Dermis microvascular lymphatic vessel endothelial cell (primary cell): ENCODE measurements at places on chromosomes 3 and 15.

- DNase-seq: peak; percentile 37
Observed at GRCh38 chr3:9957214-9957613, 5.0 kb upstream of the PRRT3 start.

DNA sequence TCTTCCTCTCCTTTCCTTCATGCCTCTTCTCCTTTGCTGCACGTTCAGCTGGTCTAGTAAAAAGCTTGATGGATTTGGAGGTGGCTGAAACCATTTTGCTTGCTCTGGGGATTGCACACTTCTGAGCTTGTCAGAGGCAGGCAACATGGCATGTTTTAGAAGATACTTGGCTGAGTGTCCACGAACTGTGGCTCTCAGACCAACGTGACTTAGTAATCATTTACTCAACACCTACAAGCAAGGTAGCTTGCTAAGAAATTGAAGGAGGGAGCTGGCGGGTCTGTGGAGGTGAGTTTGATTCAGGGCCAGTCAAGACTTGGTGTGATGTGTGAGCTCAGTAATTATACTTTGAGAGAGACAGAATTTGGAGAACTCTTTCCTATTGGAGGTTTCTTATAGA is 196.0 kb downstream of the LPP start:
- DNase-seq: no peak

GRCh38 chr3:27571345-27571744 is 87.2 kb upstream of the SLC4A7 start:
- no peak for DNase-seq

DNA sequence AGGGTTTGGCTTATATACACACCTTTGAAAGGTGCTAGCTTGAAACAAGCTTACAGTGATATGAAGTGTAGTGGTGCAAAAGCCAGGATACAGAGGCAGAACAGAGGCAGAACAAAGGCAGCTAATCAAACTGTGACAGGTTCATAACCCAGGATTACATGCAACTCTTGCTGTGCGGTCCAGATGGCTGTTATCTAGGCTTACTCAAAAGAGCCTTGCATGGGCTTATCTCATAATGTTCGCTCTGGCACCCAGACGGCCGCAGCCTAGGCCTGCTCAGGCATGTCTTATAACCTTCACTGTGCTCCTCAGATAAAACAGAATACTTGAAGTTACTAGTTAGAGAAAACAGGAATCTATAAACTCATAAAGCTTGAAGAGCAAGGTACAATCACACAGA is 22.8 kb upstream of the NOX5 start:
- DNase-seq: no peak

- DNase-seq: no peak
Observed at GRCh38 chr3:73677336-73678024, 52.7 kb upstream of the PDZRN3 start.

DNA sequence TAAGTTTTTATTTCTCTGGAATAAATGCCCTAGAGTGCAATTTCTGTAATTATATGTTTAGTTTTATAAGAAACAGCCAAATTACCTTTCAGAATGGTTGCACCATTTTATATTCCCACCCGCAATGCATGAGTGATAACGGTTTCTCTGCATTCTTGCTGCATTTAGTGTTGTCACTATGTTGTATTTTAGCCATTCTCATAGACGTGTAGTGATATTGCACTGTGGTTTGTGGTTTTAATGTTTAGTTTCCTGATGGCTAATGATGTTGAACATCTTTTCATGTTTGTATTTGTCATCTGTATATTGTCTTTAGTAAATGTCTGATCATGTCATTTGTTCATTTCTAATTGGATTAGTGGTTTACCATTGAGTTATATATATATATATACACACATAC is 73.0 kb upstream of the GOLIM4 start:
- no peak for DNase-seq

DNA sequence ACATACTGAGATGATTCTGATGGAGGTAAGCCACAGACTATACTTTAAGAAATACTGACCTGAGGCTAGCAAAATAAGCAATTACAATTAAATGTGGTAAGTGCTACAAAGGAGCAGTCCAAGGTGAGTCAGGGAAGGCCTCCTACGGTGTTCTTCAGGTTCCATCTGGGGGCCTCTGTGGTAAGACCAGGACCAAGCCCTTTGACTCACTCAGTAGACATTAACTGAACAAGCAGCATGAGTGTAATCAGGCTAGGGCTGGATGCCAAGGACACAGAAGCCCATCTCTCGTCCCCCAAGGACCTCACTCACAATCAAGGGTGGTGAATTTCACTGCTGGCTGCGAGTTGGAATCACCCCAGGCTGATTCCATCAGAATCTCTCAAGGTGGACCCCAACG is 37.3 kb downstream of the DZIP1L start:
- DNase-seq: no peak

DNA sequence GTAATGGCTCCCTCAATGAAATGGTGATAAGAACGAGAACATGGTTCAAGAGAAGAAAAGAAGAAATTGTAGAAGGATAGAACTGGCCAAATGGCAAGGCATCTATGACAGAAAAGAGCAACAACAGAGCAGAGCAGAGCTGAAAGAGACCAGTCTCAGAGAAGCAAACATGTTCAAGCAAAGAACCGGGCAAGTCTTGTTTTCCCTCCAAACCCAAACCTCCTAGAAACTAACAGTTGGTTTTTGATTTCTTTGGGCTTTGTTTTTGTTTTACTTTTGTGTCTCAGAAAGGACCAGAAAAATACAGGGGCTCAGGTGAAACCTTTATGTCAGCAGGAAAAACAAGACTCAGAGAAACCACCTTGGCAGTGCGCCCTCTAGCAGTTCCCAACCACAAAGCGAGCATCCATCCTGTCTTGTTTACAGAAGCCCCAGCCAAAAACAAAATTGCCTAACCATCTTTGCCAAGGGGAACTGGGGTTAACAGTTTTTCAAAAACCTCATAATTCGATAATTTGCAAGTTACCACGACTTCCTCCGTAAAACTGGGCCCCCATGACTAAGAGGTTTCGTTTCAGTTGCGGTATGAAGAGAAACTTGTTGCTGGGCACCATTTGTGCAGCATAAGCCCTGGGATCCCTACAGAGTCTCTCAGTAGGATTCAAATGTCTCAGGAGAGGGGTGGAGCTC is 159.2 kb upstream of the SLC24A5 start:
- DNase-seq: no peak

GRCh38 chr15:45631776-45632175 is 3.1 kb upstream of the SQOR start:
- no peak for DNase-seq

DNA sequence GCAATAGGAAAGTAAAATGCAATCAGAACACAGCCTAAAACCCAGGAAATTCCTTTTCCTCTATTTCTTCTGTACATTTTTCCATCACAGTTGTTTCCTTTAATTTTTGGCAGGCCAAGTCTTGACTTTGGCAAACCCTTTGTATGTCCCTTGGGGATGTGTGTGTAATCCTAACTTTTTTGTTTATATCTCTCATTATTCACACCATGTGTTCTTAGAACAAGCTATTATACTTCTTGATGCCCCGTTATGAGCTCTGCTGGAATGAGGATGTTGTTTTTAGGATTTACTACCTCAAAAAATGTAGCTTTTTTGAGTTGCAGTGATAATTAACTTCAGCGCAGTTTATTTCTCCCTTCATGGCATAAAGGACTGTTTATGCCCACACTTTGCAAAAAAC is 123.4 kb downstream of the ABI3BP start:
- peak; percentile 83 for DNase-seq

- DNase-seq: no peak
Observed at GRCh38 chr3:54736459-54736858, 191.4 kb downstream of the LRTM1 start.
